Naive thymus-derived CD4-positive, alpha-beta T cell (primary cell): ENCODE measurements at places on chromosomes 3 and 15. TPM values are rescaled to one million over a fixed set of nuclear protein-coding genes. Genes with fewer than 3 reads are reported as not detected.

- DNase-seq = peak; percentile 38
Observed at GRCh38 chr3:71681224-71681668, 44.0 kb downstream of the EIF4E3 start.

- no peak for DNase-seq
Observed at GRCh38 chr3:123258811-123259420, 57.2 kb downstream of the SEC22A start.

GRCh38 chr3:134365766-134366065 is 8.5 kb downstream of the AMOTL2 start:
- no peak for DNase-seq

DNA sequence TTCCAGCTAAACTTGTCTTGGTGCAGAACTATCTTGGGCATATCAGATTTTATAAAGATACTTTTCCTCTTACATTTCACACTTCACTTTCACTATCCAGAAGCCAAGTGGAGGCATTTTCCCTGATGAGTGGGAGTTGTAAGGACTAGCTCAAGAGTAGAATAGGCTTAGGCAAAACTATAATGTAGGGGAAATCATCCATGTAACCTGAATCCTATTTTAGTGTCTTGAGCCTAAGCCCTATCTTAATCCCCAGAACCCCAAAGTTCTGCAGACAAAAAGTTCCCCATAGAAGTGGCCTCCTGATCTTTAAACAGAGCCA is 42.2 kb upstream of the CD47 start:
- DNase-seq = no peak

BCL2A1 gene
- 29.9 TPM for total RNA-seq

CFAP100 gene
- not detected for total RNA-seq

TP63 gene
- not detected for total RNA-seq
